ENCODE measurements at places on chromosomes 2 and 18. TPM values are rescaled to one million over a fixed set of nuclear protein-coding genes. Genes with fewer than 3 reads are reported as not detected.

- H3K27ac ChIP-seq, result no peak overlapping the region
- H3K27me3 ChIP-seq, result no peaks in the 10 kb centered on the region
- H3K36me3 ChIP-seq, result no peaks in the 10 kb centered on the region
- H3K4me1 ChIP-seq, result peaks cover 16% of the 10 kb centered on the region
Observed at GRCh38 chr18:13629841-13630715, 96.3 kb downstream of the FAM210A start.

DNA sequence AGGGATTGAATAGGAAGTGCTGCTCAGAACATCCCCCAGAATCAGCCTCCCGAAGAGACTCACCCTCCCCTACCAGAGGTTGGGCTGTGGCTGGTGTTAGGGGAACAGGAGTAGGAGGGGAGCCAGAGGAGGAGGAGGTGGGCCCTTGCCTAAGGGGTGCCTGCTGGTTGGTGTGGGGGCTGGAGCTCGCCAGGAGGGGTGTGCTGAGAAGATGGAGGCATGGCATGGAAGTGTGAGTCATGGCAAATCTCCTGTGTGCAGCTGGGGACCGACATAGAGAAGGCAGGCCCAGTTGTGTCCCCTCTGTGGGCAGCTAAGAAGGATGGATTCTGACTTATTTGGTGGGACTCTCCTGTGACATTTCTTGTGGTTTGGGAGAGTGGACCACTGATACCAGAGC is 73.7 kb downstream of the DGKD start:
- peaks cover 47% of the 10 kb centered on the region for H3K4me1 ChIP-seq
- H3K27me3 ChIP-seq, result no peaks in the 10 kb centered on the region
- DNase-seq, result peak; percentile 8
- H3K4me3 ChIP-seq, result no peak overlapping the region
- no peaks in the 10 kb centered on the region for H3K36me3 ChIP-seq
- no peak overlapping the region for H3K27ac ChIP-seq

GRCh38 chr2:239443666-239444567 is 43.1 kb upstream of the HDAC4 start:
- DNase-seq, result no peak
- no peak overlapping the region for H3K27ac ChIP-seq
- no peak overlapping the region for H3K4me3 ChIP-seq
- H3K4me1 ChIP-seq, result peaks cover 5% of the 10 kb centered on the region
- peaks cover 41% of the 10 kb centered on the region for H3K27me3 ChIP-seq

DNA sequence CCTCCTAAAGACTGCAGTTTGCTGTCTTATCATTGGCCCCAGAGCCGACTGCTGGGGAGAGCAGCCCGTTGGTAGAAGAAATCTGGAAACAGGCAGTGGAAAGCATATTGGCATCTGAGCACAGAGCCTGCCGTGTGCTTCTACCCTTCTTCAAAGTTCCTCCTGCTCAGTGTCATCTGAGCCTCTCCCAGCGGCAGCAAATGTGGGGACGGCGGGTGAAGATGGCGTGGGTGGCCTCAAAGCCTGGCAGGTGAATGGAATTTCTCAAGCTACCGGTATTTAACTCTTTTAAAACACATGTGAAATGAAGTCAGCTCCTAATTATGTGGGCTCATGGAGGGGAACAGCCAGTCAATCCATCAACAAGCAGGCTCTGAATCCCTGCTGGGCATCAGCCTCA is 181.6 kb upstream of the PXDN start:
- no peaks in the 10 kb centered on the region for H3K36me3 ChIP-seq
- H3K27me3 ChIP-seq, result peaks cover 17% of the 10 kb centered on the region
- no peak for DNase-seq
- no peak overlapping the region for H3K4me3 ChIP-seq
- H3K27ac ChIP-seq, result no peak overlapping the region

DNA sequence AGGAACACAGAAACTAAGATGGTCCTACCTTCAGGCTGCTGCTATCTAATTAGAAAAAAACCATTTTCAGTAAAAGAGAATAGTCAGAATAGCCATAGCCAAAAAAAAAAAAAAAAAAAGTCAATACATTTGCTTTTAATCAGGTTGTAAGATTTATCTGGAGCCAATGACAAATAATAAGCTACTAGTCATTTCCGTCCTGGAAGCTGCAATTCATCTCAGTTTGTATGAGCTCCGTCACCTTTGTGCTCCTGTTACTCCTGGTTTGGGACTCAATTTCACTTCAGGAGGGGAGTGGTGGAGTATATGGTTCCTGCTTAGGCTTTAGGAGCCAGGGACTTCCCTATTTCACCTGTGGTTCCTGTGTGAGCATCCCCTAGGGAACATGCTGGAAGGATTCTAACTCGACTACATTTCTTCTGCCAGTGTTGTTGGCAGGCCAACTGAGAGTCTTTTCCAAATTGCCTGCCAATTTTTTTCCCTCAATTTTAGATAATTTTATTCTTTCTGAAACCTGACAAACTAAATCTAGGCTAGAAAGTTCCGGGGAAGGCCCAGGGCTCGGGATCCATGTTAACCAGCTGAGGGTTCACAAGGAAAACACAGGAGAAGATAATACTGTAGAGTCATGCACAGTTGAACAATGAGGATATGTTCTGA is 481.8 kb downstream of the DLGAP1 start:
- no peak overlapping the region for H3K27ac ChIP-seq
- no peaks in the 10 kb centered on the region for H3K4me1 ChIP-seq
- H3K36me3 ChIP-seq, result no peaks in the 10 kb centered on the region
- H3K27me3 ChIP-seq, result no peaks in the 10 kb centered on the region

DNA sequence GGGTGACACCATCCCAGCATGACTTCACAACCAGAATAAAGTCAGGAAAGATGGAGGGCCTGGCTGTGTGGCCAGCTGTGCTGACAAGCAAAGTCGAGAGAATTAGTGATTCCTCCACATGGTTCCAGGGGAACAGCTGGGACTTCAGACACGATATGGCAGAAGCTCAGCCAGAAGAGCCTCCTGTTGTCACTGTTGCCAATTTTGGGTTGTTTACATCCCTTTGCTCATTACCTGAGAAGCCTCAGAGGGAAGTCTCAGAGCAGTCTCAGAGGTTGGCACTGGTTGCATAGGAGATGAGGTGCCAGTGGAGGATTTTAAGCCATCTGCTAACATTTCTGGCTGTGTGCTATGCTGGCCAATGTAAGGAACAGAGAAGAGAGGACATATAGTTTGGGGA is 16.0 kb downstream of the LINC00305 start:
- H3K4me3 ChIP-seq, result no peak overlapping the region
- no peak for DNase-seq
- no peaks in the 10 kb centered on the region for H3K4me1 ChIP-seq
- no peak overlapping the region for H3K27ac ChIP-seq

GRCh38 chr18:32298171-32298667 is 108.4 kb downstream of the MEP1B start:
- H3K36me3 ChIP-seq, result no peaks in the 10 kb centered on the region
- H3K27ac ChIP-seq, result no peak overlapping the region
- no peak for DNase-seq
- no peak overlapping the region for H3K4me3 ChIP-seq
- no peaks in the 10 kb centered on the region for H3K27me3 ChIP-seq
- no peaks in the 10 kb centered on the region for H3K4me1 ChIP-seq

DNA sequence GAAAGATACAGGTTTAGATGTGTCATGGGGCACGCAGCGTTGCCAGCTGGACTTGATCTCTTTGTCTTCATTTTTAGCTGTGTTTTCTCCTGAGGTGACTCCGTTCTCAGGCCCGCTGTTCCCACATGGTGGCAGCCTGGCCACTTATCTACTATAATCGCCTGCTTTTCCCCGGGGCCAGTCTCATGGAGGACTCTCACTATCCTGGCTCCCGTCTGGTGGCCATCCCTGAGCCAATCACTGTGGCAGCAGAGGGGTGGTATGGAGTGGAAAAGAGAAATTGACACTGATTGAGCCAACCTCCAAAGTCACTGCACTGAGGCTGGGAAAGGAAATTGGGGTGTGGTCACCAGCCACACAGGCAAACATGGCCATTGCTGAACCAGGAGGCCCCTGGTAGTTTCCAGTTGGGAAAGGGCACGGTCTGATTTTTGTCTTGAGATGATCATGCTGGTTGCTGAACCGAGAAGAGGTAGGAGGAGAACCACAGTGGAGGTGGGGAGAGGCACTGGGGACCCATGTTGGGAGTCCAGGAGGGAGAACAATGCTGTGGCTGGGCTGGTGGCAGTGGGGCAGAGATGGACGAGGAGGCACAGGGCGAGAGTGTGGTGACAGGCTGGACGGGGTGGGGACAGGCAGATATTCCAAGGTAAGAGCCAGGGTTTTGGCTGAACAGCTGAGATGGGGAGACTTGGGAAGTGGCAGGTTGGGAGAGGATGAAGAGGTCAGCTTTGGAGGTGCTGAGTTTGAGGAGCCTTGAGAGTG is 45.6 kb downstream of the KCNIP3 start:
- H3K4me1 ChIP-seq, result peaks cover 2% of the 10 kb centered on the region
- no peaks in the 10 kb centered on the region for H3K36me3 ChIP-seq
- no peak overlapping the region for H3K27ac ChIP-seq
- DNase-seq, result no peak
- no peak overlapping the region for H3K4me3 ChIP-seq

DNA sequence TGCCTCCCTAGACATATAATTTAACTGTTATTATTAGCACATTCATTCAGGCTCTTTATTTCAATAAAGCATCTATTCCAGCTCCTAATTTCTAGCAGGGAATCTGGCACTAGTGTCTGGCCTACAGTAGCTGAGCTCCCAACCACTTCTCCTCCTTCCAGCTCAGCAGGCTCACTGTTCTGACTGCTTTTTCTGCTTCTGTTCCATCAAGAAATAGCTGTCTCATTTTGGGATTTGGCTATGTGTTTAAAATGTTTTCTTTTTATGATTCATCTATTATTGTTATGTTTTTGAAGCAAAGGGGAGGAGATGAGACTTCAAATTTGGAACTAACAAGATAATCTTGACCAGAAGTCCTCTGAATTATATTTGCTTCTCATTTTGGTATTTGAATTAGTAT is 172.7 kb upstream of the SMAD7 start:
- no peaks in the 10 kb centered on the region for H3K36me3 ChIP-seq
- H3K27ac ChIP-seq, result no peak overlapping the region
- H3K27me3 ChIP-seq, result no peaks in the 10 kb centered on the region
- no peaks in the 10 kb centered on the region for H3K4me1 ChIP-seq
- DNase-seq, result no peak

DNA sequence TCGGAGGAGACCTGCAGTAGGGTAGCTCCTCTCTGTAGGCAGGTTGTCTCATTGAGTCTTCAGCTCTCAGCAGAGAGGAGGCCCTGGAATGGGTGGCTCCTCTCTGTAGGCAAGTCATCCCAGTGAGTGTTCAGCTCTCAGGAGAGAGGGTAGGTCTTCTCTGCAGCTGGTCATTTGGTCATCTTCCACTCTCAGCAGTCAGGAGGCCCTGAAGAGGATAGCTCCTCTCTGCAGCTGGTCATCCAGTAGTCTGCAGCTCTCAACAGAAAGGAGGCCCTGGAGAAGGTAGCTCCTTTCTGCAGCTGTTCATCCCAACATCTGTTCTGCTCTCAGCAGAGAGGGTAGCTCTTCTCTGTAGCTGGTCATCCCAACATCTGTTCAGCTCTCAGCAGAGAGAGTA is 26.0 kb upstream of the RUFY4 start:
- no peak overlapping the region for H3K4me3 ChIP-seq
- no peaks in the 10 kb centered on the region for H3K36me3 ChIP-seq
- no peak overlapping the region for H3K27ac ChIP-seq
- peaks cover 17% of the 10 kb centered on the region for H3K27me3 ChIP-seq

GRCh38 chr18:36572135-36572856 is 256.5 kb downstream of the TPGS2 start:
- H3K27ac ChIP-seq, result no peak overlapping the region
- H3K36me3 ChIP-seq, result no peaks in the 10 kb centered on the region
- no peaks in the 10 kb centered on the region for H3K27me3 ChIP-seq
- H3K4me3 ChIP-seq, result no peak overlapping the region

DNA sequence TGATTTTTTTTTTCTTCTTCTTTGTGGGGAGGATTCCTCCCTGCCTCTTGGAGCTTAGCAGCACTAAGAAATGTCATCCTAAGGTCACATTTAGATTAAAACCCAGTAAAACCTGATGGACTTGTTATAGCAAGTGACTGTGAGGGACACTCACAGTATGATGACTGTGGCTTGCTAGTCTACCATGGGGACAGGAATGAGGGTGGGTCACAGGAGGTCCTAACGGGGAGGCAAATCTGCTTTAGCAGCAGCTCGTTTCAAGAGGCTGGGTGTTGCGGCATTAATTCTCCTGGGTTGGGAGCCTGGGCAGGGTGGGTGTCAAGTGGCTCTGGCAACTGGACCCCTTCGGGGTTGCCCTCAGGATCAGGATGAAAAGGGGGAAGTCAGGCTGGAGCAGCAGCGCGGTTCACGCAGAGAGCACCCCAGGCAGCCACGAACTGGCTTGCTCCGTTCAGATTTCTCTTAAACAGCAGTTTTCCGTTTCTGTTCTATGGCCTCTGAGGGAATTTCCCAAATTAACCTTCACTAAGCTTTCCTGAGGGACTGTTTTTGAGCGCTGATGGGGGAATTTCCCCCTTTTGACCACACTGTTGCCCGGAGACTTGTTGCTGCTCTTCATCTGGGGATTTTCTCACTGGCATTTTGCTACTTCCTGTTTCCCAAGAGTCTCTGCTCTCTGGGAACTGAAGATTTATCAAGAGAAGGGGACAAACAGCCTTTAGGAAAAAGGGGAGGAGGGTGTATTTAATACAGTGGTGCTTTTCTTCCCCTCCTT is 59.8 kb upstream of the PELI1 start:
- H3K27ac ChIP-seq, result peak overlapping the region; percentile 85
- DNase-seq, result peak; percentile 51
- peaks cover 53% of the 10 kb centered on the region for H3K4me1 ChIP-seq
- no peaks in the 10 kb centered on the region for H3K27me3 ChIP-seq
- no peaks in the 10 kb centered on the region for H3K36me3 ChIP-seq

- H3K27me3 ChIP-seq, result no peaks in the 10 kb centered on the region
- no peak for DNase-seq
- peaks cover 5% of the 10 kb centered on the region for H3K36me3 ChIP-seq
- H3K4me1 ChIP-seq, result peaks cover 3% of the 10 kb centered on the region
- no peak overlapping the region for H3K27ac ChIP-seq
Observed at GRCh38 chr2:54047091-54047490, 68.3 kb upstream of the ACYP2 start.

- no peaks in the 10 kb centered on the region for H3K4me1 ChIP-seq
- no peak overlapping the region for H3K4me3 ChIP-seq
- no peaks in the 10 kb centered on the region for H3K36me3 ChIP-seq
- H3K27ac ChIP-seq, result no peak overlapping the region
Observed at GRCh38 chr2:174004905-174005605, 39.9 kb upstream of the SP3 start.

DNA sequence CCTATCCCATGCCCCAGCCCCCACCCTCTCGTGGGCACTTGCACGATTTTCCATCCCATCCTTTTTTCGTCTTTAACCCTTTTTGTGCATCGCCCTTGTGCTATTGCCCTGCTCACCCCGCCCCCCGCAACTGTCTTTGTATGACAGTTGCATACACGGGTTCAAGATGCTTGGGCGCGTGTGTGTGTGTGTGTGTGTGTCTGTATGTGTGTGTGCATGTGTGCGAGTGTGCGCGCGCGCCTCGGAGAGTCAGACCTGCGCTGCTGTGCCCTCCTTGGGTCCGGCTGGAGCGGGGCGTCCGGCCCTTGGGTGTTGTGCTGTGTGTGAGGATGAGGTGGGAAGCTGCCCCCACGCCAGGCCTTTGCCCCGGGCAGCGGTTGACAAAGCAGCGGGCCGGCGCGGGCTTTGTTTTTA is 230.7 kb downstream of the HAUS1 start:
- no peaks in the 10 kb centered on the region for H3K36me3 ChIP-seq
- peaks cover 41% of the 10 kb centered on the region for H3K27me3 ChIP-seq
- no peak overlapping the region for H3K27ac ChIP-seq
- H3K4me1 ChIP-seq, result peaks cover 30% of the 10 kb centered on the region
- DNase-seq, result no peak
- peak overlapping the region; percentile 65 for H3K4me3 ChIP-seq

The ITGB6 gene
- total RNA-seq, result not detected

The PAX8 gene
- total RNA-seq, result 1.2 TPM

The C2orf76 gene
- 9.0 TPM for total RNA-seq

The DTNA gene
- total RNA-seq, result not detected

The GALR1 gene
- total RNA-seq, result not detected

The MDH1B gene
- 0.33 TPM for total RNA-seq

All from T-cell (primary cell).